ENCODE measurements at places on chromosomes 16 and 17. TPM values are rescaled to one million over a fixed set of nuclear protein-coding genes. Genes with fewer than 3 reads are reported as not detected.

The APOBR gene
- 22.9 TPM for total RNA-seq

The TAT gene
- total RNA-seq: not detected

The TNFSF13 gene
- total RNA-seq: 79.2 TPM

The OR1A1 gene
- not detected for total RNA-seq

The CSH1 gene
- not detected for total RNA-seq
